ENCODE measurements at places on chromosomes 2 and 18.

DNA sequence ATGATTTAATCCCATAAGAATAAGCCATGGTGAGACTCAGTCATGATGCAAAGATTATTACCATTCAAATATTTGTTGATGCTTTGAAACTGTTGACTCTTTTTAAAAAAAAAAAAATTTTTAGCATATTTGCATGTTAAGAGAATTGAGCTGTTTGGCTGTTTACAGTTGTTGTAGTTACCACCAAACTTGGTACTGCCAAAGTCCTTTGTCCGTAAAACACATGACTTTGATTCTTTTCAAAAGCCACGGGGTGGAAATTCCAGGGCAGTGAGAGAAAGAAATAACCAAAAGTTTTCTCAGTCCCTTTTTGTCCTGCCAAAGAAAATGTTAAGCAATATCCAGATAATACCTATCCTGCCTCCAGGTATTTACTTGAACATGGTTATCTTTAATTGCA, 474.8 kb downstream of the METTL4 start:
- no peak for DNase-seq

- DNase-seq = no peak
Measured at GRCh38 chr18:60664736-60665135, 292.2 kb upstream of the MC4R start.

- no peak for DNase-seq
Measured at GRCh38 chr2:163828771-163829170, 93.0 kb upstream of the FIGN start.

DNA sequence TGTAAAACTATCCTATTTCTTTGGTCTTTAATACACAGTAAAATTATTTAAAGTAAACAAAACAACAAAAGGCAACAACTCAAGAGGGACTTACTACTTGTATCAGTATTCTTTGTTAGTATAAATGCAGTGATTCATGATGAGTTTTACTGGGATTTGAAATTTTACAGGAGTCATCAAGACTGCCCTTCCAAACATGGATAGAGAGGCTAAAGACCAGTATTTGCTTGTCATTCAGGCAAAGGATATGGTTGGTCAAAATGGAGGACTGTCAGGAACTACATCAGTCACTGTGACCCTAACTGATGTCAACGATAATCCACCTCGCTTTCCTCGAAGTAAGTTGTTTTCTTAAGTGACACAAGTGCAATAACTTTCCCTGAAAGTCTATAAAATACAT, 71.1 kb downstream of the CDH7 start:
- no peak for DNase-seq

GRCh38 chr18:21759836-21760235, 19.2 kb downstream of the MIB1 start:
- no peak for DNase-seq

DNA sequence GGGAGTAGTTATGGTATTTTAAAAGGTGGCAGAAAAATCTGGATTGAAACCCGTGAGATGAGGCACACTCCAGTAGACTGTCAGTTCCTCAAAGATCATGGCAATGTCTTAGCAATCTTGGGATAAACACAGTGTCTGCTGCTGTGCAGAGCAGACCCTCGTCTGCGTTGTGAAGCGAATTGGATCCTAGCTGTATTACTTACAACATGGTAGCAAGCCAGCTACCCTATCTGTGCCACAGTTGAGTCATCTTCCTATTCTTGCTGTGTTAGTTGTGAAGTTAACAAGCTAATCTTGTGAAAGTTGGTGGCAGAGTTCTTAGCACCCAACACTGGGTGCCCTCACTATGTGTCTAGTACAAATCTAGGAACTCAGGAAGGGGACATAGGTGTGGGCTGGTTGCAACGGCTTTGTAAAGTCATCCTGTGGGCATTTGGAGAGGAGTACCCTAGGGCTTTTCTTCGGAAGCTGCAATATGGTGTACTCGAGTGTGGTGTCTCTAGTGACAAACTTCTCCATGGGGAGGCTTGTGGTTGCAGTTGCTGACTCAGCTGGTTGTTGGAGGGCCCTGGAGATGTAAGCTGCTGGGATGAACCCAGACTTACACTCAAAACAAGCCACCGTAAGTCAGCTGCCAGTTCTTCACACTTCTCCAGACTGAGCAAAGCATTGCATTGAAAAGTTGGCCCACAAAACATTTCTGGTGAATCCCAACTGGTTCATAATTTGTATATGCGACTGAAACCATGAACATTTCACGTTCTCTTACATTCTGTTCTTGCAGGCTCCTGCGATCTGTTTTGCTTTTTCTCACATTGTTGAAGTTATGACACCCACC, 61.5 kb downstream of the ADCYAP1 start:
- no peak for DNase-seq

DNA sequence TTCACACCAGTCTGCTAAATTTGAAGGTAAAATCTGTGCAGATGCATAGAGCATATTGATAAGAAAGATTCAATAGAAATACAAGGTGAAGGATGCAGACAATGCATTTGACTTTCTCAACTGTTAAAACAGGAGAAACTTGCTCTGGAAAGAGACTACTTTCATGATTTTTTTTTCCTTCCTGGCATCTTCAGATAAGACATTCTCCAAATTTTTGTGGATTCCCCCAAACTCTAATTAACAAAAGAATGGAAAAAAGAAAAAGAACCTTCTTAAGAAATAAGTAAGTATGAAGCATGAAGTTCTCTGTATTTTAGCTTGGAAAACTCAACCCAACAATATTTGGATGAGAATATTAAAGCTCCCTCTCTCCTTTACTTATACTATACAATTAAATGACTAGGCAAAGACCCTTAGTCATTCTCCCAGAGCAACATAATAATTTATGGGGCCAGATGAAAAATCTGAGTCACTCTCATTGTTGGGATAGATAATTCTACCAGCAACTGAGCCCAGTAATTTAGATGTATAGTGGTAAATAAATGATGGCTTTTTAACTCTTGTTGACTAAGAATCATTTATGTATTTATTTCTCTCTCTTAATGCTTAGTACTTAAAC, 298.7 kb upstream of the COL3A1 start:
- DNase-seq = no peak

DNA sequence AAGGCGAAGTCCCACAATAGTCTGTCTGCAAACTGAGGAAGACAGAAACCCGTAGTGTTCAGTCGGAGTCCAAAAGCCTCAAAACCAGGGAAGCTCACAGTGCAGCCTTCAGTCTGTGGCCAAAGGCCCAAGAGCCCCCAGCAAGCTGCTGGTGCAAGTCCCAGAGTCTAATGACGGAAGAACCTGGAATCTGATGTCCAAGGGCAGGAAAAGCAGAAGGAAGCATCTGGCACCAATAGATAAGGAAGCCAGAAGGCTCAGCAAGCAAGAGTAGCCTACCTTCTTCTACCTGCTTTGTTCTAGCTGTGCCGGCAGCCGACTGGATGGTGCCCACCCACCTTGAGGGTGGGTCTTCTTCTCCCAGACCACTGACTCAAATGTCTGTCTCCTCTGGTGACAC, 21.8 kb downstream of the CFAP210 start:
- no peak for DNase-seq

All from NCI-H2029 treated with DMSO at 0.1 percent for 48 hours (cell line).